ENCODE measurements at places on chromosomes 6 and 20. TPM values are rescaled to one million over a fixed set of nuclear protein-coding genes. Genes with fewer than 3 reads are reported as not detected.

FAM229B gene
- total RNA-seq, result 7.0 TPM

GTPBP2 gene
- total RNA-seq, result 38.7 TPM

ARHGAP40 gene
- total RNA-seq, result not detected

TRIM40 gene
- not detected for total RNA-seq

UBR2 gene
- total RNA-seq, result 22.5 TPM

CLVS2 gene
- total RNA-seq, result not detected

FILIP1 gene
- 3.8 TPM for total RNA-seq

GPR63 gene
- under 0.01 TPM for total RNA-seq

SMOC2 gene
- not detected for total RNA-seq

HRH3 gene
- not detected for total RNA-seq

GLP1R gene
- not detected for total RNA-seq
